ENCODE measurements at places on chromosomes 2 and 18. TPM values are rescaled to one million over a fixed set of nuclear protein-coding genes. Genes with fewer than 3 reads are reported as not detected.

DSG1 gene
- total RNA-seq = not detected

BCL11A gene
- total RNA-seq = 1.6 TPM

VWC2L gene
- not detected for total RNA-seq

SRD5A2 gene
- total RNA-seq = not detected

CFC1 gene
- not detected for total RNA-seq

ACTG2 gene
- 61.7 TPM for total RNA-seq

SCN3A gene
- not detected for total RNA-seq
